ENCODE measurements at places on chromosomes 2 and 18.

GRCh38 chr18:74714791-74715190 is 117.1 kb downstream of the ZNF407 start:
- DNase-seq: peak; percentile 26

DNA sequence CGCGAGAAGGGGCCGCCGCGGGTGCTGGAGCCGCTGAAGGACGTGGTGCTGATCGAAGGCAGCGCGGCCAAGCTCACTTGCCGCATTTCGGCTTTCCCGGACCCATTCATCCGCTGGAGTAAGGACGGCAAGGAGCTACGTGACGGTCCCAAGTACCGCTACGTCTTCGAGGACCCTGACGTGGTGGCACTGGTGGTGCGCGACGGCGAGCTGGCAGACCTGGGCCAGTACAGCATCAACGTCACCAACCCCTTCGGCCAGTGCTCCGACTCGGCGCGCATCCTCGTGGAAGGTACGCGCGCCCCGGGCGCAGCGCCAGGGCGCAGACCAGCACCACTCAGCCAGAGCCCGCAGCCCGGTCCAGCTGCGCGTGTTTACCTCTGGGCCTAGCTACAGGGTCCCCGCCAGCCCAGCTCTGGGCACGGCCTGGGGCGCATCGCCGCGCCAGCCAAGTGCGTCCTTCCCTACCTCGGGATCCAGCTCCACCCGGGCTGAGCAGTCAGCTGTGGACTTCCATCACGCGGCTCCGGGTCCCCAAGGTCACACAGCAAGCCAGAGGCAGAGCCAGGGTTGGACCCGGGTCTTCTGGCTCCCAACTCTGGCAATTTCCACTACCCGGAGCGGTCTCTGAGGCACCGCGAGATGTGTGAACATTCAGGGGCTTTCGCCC is 1.7 kb upstream of the GMPPA start:
- DNase-seq: no peak

GRCh38 chr2:134401081-134401497 is 147.2 kb downstream of the MGAT5 start:
- no peak for DNase-seq

GRCh38 chr2:99694331-99694730 is 204.5 kb upstream of the REV1 start:
- DNase-seq: no peak

DNA sequence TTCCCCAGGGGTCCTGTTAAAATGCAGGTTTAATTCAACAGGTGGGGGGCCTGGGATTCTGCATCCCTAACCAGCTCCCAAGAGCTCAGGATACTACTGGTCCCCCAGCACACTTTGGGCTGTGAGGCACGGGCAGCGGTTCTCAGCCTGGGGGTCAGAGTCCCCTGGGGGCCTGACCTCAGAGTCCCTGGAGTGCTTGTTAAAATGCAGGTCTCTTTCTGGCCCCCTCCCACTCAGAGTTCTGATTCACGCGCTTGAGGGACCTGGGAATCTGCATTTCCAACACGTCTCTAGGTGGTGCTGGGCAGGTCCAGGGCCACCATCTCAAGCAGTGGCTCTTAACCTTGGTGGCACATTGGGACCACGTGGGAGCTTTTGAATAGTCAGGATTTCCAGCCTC is 2.8 kb upstream of the OTOS start:
- no peak for DNase-seq

DNA sequence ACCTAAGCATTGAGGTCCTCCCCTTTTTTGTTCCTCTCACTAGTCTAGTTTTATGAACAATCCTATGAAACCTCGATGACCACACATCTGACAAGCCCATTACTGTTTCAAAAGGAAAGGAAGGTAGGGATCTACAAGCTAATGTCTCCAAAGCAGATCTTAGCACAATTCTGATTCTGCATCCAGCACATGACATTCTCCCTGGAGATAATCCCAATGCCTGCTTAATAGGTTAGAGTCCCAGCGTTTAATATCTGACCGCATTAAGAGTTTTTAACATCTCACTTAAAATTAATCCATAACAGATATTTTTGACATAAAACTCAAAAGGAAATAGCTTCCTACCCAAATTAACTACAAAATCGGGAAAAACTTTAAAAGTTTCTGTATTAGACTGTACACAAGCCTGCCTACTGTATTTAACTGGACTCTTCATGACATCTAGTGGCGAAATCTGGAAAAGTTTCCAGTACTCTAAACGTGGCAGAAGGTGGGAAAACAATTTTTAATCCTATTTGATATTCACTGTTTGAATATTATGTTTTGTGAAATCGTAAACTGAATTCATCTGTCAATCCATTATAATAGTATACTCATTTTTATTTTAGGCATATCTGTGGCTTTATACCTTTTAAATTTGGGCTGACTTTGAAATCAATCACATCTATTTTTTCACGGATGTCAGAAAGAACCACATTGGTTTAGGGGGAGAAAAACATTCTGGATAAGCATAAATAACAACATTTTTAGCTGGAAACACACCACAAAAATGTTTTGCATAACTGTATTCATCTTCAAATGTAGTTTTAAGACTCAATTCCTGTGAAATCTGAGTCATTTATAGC is 62.4 kb downstream of the TXNL1 start:
- peak; percentile 61 for DNase-seq

DNA sequence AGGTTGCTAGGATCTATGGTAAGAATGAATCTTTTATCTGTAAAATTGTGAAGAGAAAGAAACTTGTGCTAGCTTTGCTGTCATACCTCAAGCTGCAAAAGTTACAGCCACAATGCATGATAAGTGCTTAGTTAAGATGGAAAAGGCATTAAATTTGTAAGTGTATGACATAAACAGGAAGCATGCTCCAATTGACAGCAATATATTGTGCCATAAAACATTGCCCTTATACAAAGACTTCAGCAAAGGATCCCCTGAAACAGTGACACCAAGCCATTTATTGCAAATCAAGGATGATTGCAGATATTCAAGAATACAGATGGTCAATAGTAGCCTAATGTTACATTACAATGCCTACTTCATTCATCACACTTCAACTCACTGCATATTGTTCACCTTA is 283.1 kb downstream of the CPS1 start:
- no peak for DNase-seq

- DNase-seq: no peak
These were observed 42.3 kb downstream of the GATA6 start for GRCh38 chr18:22211657-22212056.

GRCh38 chr2:119462574-119462973 is 30.9 kb downstream of the TMEM37 start:
- DNase-seq: no peak

- DNase-seq: no peak
These were observed 119.5 kb downstream of the ASXL3 start for GRCh38 chr18:33697498-33697897.

- no peak for DNase-seq
These were observed 293.1 kb upstream of the ID2 start for GRCh38 chr2:8388781-8389180.

DNA sequence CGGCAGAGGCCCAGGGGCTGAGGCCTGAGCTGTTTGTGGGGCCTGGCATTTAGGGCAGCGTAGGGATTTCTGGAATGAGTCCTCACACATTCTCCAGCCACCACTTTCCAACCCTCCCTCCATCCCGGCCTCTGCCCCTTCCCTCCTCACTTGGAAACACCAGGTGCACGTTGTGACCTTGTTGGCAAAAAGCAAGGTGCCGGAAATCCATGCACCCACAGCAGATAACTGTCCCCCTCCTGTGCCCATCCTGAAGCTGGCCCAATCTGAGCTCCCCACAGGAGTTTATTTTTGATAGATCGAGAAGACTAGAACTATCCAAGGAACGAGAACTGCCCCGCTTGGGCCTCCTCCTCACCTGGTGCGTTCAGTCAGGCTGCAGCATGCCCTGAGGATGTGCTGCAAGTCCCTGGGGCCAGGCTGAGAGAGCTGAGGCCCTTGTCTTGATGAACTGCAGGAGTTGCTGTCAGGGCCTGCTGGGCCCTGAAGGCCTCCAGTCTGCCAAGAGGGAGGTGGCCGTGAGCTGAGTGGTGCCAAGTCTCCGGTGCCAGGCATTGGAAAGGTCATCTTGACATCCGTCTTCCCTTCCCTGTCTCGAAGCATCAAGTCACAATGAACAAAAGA is 55.8 kb downstream of the CTIF start:
- no peak for DNase-seq

DNA sequence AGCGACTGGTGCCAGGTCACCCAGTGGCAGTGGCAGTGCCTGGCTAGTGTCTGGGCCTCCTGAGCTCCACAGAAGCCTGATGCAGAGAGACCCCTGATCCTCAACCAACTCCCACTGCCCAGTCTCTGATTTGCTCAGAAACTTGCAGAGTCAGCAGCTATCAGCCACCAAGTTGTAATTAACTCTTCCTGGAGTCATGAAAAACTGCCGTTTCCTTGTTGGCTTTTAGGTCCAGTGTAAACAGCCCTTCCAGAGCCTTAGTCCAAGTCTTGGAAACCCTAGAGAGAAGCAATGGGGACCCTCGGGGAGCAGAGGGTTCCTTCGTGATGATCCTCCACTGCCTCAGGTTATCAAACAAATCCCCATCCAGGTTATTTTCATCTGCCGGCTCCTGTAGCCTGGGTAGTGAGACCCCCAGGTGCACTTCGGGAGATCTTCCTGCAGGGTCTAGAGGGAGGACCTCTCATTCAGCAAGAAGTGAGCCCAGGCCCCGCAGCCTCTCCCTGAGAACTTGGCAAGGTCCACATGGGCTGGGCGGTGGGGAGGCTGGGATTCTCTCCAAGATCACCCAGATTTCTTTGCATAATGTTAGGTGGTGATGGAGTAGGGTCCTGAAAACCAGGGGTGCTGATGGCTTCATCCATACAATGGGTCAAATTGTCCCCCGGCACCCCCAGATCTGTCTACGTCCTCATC is 137.7 kb upstream of the HDAC4 start:
- no peak for DNase-seq

DNA sequence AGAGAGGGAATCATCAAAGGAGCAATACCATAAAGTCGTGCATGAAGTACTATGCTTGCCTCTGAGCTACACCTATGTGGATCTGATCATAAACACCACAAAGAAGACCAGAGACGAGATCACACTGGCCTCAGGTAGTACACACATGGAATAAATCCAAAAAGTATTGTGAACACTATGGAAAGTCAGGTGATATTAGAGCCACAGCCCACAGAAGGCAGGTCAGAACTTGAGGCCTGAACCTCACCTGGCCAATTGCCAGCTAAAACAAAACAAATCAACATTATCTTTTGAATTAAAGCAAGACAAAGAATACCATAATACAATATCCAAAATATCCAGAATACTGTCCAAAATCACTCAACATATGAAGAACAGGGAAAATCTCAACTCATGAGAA is 371.1 kb downstream of the NCKAP5 start:
- no peak for DNase-seq

DNA sequence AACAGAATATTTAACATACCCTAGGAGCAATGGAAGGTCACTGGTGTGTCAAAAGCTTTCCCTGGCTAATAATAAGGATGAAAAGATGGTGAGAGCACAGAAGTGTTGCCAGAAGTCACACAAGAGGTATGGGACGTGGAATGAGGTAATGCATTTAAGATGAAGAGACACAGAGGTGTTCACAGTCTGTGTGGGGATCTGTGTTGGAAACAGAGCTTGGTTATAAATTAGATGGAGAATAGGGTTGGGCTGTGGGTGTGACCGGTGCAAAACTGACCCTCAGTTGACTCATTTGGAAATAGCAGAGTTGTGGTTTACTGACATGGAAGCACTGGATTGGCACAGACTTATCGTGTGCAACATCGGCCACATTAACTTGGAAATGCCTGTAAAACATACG is 372.5 kb downstream of the SATB2 start:
- DNase-seq: no peak

- no peak for DNase-seq
These were observed 97.4 kb upstream of the STK17B start for GRCh38 chr2:196268538-196269338.

DNA sequence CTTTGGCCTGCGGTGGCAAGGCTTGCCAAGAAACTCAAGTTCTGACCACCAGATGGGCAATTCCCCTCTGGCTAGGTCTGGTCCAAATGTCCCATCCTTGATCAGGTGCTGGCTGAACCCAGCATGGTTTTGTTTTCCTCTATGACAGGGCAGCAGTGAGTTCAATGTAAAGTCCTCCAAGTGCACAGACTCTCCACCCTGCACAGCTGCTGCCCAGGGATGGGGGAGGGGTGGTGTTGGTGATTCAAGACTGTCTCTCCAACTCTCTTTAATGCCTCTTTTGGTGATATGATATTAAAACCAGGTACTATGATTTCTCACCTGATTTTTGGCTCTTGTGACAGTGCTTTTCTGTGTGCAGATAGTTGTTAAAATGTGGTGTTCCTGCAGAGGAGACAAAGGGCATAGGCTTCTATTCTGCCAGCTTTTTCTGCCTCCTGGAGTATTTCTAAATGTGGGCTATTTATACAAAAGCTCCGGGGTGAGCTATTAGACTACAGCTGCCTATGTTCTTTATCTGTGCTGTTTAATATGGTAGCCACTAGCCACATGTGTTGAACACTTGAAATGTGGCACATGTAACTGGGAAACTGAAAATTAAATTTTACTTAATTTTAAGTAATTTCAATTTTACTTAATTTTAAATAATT is 64.0 kb upstream of the STK39 start:
- no peak for DNase-seq

- DNase-seq: no peak
These were observed 59.0 kb downstream of the WDSUB1 start for GRCh38 chr2:159227467-159227866.

- DNase-seq: no peak
These were observed 64.7 kb downstream of the SEPTIN10 start for GRCh38 chr2:109549016-109549590.

- no peak for DNase-seq
These were observed 13.5 kb downstream of the PPP1CB start for GRCh38 chr2:28764909-28765711.

DNA sequence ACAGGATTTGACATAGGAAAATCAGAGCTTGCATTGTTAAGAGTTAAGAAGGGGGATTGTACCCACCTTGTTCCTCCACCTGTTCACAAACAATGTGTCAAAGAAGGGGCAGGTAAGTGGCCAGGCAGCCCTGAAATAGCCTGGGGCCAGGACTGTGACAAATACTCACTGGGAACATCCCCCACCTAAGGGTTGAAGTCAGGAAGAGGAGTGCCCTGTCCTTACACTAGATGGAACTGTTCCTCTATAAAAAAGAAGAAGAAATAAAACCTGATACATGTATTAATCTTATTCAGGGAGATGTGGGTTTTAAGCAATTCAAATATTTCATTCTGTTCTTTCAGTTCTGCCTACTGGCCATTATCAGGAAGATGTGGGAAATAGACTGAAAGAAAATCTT is 41.9 kb downstream of the TACR1 start:
- peak; percentile 64 for DNase-seq

DNA sequence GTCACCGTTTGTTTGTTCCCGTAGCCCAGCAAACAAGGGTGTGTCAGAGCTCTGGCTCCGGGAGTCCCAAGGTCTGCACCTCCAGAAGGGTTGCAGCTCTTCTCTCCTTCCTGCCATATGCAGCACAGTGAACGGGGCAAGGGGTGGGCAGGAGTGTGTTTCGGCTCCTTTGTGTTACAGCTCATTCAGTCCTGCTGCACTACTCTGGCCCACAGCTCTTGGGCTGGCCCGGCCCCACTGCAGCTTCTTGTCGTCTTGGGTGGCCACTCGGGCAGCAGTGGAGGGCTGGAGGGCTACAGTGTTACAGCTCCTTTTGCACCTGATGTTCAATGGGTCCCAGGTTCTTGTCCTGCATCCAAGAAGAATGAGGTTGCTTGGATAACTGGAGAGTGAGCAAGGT is 408.3 kb downstream of the DCC start:
- no peak for DNase-seq

GRCh38 chr2:159637988-159638501 is 21.7 kb upstream of the BAZ2B start:
- no peak for DNase-seq

Measured in H7 (cell line).